ENCODE measurements at places on chromosomes 5 and 9. TPM values are rescaled to one million over a fixed set of nuclear protein-coding genes. Genes with fewer than 3 reads are reported as not detected.

DNA sequence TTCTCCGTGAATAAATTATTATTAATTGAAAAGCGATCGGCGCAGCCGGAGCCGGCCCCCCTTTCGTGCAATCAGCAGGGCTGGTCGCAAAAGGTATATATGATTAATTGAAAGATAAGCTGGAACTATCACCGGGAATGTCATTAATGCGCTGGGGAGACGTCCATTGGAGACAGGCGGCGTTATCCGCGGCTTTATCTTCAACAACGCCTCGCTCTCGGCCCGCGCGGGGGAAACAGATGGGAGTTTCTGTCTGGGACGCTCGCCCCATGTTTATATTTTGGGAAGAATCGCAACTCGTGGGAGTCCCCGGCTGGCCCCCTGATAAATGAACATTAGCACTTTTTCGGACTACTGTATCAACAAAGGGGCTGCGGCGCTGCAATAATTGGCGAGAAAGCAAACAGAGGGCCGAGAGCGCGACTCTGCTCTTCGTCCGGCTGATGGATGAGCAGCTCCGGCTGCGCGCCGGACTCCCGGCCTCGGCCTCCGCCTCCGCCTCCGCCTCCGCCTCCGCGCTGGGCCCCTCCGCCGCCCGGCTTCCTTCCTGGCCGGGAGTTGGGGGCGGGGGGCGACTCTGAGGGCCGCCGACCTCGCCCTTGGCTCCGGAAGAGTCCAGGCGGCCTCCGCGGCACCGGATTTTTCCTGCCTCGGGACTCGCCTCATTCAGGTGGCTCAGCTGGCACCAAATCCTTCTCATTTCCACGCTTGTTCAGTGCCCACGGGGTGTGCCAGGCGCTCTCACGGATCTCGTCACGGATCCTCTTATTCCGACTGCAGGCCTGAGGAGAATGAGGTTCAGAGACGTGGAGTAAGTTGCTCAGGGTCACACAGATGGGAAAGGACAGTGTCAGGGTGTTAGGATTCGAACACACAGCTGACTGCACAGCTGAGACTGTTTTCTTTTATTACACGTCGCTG, 3.6 kb upstream of the NKX2-5 start:
- DNase-seq, result no peak

DNA sequence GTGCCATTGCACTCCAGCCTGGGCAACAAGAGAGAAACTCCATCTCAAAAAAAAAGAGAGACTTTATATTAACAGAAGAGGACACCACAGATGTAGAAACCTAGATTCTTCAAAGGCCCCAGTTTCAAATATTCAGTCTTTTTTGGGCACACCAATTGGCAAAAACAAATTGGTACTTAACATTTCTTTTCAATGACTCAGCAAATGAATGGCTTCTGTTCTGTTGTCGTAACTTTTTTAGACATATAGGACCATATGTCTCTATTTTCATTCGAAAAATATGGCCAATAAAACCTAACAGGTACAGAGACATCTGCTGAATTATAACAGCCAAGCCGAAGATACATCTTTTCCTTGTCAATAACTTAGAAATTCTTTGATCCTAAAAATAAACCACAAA, 212.8 kb downstream of the EBF1 start:
- DNase-seq, result no peak

DNA sequence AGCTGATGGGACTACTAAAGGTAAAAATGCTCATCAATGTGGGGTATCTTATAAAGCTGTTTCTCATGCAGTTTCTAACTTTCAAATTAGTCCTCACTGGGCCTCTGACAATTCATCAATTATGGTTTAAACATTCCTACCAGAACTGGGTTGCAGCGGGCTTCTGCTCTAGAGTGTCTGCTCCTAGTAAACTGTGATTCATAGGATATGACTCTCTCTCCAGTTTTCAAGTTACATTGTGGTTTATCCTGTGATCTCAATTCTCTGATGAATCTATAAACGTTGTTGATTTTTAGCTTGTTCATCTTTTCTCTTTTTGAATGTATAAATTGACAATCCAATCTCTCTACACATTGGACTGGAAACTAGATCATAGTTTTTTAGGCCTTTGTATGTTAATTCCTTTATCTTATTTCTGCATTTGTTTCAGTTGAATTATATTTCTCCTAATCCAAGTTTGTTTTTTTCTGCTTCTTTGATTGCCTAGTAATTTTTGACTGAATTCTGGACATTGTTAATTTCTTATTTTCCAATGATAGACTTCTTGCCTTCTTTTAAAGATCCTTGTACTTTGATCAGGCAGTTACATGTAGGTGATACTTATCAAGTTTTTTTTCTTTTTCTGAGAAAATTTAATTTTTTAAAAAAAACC, 822.6 kb downstream of the TLE1 start:
- no peak for DNase-seq

- no peak for DNase-seq
These were observed 56.3 kb downstream of the ST8SIA4 start for GRCh38 chr5:100846772-100847171.

DNA sequence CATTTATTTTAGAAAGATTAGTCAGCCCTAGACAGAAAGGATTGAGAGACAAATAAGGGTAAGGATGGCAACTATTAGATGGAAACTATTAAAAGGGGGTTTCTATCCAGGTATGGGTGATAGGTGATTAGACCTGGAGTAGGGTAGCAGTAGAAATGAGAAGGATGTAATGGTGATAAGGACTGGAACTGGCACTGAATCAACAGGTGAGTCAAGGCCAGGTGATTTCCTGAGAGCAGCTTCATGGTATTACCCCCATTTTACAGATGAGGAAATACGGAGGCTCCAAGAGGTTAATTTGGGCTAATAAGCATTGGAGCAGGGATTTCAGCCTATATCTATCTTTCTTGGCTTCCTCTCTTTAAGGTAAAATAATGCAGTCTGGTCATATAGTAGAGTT, 55.7 kb downstream of the CAST start:
- DNase-seq, result no peak

DNA sequence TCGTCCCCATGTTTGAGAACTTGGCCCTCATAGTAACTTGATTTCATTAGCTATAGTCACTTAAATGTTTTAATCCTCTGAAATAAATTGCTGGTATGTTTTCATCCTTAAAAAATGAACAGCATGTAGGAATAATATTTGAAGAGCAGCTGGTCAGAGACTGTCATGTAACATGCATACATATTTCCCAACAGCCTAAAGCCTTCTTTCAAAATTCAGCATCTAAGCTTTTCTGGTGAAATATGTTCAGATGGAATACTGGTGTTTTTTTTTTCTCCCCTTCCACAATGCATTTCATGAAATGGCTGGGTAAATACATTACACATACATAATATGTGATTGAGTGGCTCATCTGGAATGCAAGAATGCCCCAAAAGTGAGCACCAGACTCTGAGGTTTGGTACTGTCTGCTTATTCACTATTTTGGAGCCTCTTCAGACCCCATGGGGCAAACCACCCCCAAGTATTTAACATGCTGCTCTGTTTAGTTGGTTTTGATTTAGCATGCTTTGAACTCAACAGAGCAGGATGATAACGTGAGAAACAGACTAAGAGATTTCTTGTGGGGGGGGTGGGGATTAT, 94.0 kb downstream of the SMARCA2 start:
- no peak for DNase-seq

GRCh38 chr9:76866689-76867088, 39.2 kb downstream of the PRUNE2 start:
- no peak for DNase-seq

- DNase-seq, result no peak
These were observed 16.5 kb upstream of the FBXL7 start for GRCh38 chr5:15483351-15484097.

GRCh38 chr5:56352808-56353590, 119.9 kb upstream of the ANKRD55 start:
- no peak for DNase-seq

DNA sequence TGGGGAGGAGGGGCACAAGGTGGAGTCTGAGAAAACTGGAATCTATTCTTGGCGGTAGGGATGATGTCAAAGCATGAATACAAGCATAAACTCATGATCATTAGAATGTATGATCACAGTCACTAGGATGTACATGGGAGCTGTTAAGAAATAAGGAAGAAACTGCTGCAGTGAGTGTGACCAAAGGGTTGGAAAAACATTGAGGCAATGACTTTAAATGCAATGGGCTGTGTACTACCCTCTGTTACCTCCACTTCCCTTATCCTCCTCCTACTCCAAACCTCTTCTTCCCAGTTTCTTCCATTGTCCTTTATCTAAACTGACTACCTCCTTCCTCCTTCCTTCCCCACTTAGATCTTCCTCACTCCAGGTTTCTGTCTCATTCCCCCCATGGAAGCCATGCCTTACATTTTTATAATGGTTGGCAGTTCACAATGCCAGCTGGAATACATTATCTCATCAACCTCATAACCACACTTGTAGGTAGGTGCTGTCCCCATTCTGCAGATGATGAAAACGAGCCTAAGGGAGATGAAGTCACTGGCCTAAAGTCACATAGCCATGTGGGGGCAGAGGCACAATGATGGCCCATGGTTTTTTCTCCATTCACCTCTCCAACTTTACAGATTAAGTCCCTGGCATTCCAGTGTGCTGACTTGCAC, 21.9 kb upstream of the TNFSF15 start:
- DNase-seq, result no peak

GRCh38 chr5:89755024-89755423, 654.5 kb downstream of the CETN3 start:
- DNase-seq, result no peak

DNA sequence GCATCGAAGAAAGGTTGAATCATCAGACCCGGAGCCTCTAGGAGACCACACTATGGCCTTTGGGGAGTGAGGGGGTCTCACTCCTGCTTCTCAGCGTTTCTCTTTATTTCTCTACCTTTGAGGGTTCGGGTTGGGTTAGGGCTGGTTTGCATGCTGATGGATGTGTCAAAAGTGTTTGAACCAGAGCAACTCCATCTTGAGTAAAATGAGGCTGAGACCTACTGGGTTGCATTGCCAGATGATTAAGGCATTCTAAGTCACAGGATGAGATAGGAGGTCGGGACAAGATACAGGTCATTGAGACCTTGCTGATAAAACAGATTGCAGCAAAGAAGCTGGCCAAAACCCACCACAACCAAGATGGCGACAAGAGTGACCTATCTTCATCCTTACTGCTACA, 44.9 kb upstream of the TCF7 start:
- DNase-seq, result no peak

GRCh38 chr5:177123789-177124485, 9.6 kb upstream of the NSD1 start:
- no peak for DNase-seq

- peak; percentile 7 for DNase-seq
These were observed 82.1 kb upstream of the IL33 start for GRCh38 chr9:6133346-6134063.

DNA sequence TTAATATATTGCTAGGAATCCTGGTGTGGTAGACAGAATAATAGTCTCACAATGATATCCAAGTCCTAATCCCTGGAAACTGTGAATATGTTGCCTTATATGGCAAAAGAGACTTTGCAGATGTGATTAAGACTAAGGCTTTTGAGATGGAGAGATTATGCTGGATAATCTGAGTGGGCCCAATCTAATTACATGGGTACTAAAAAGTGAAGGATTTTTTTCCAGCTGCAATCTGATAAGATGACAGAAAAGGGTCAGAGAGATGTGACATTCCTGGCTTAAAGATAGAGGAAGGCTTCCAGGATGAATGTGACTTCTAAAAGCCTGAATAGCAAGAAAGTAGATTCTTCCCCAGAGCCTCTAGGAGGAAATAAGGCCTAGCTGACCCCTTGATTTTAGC, 80.7 kb upstream of the MPDZ start:
- DNase-seq, result no peak

DNA sequence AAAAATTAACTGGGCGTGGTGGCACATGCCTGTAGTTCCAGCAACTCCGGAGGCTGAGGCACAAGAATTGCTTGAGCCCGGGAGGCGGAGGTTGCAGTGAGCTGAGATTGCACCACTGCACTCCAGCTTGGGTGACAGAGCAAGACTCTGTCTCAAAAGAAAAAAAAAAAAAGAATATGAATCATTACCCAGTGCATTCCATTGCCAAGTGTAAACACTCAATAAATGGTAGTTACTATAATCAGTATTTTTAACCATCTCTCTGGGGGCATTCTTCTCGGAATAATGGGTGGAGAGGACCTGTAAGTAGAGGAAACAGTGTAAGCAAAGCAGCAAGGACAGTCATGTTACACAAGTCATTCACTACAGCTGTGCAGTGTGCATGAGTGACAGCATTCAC, 13.8 kb upstream of the RANBP17 start:
- DNase-seq, result no peak

GRCh38 chr9:129289131-129289731, 111.2 kb upstream of the IER5L start:
- no peak for DNase-seq

GRCh38 chr5:67215519-67216471, 19.2 kb upstream of the CD180 start:
- DNase-seq, result peak; percentile 70

DNA sequence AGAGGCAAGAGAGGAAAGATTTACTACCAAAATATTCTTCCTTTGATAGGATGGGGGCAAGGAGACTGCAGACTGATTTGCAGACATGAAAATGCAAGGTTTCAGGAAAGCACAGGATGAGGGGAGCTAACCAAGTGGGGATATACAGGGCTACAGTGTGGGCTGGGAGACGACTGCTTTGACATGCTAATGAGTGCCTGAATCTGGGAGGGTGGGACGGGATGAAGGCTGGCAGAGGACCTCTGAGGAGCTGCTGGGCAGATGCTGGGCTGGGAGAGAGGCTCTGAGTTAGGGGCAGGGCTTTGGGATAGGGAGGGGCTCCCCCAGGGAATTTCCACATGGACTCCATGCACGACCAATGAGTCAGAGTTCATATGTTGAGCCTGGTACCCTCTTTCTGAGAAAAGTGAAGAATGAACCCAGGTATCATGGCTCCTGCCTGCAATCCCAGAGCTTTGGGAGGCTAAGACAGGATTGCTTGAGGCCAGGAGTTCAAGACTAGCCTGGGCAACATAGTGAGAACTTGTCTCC, 4.9 kb upstream of the CPLX2 start:
- no peak for DNase-seq

DNA sequence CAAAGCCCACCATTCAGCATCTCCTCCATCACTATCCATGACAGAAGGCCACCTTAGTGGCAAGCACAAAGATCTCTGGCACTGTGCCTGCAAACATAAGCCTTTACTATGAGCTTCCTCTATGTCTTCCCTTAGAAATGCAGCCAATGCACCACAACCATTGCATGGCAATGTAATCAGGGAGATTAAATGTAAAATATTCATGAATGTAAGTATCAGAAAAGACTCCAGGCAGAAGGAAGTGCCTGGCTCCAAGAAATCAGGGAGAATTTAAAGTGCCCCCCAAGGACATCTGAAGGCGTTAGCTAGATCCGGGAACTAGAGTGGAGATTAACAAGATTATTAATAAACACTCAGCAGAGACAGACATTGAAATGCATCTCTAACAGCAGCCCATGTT, 32.5 kb upstream of the MYORG start:
- DNase-seq, result no peak

GRCh38 chr5:54895816-54896341, 89.5 kb downstream of the ESM1 start:
- no peak for DNase-seq

- DNase-seq, result no peak
These were observed 59.0 kb upstream of the RARS1 start for GRCh38 chr5:168427224-168427623.

IFNB1 gene
- polyA plus RNA-seq, result not detected

CCL19 gene
- polyA plus RNA-seq, result not detected

AIF1L gene
- not detected for polyA plus RNA-seq

LCN2 gene
- polyA plus RNA-seq, result not detected

ARSI gene
- not detected for polyA plus RNA-seq

FOXD4 gene
- not detected for polyA plus RNA-seq

OR2K2 gene
- not detected for polyA plus RNA-seq

Data from immature natural killer cell (primary cell).